ENCODE measurements at places on chromosomes 12 and 14. TPM values are rescaled to one million over a fixed set of nuclear protein-coding genes. Genes with fewer than 3 reads are reported as not detected.

GRCh38 chr12:121781484-121781997, 11.9 kb downstream of the RHOF start:
- no peak for DNase-seq

GRCh38 chr14:30180219-30180618, 252.6 kb upstream of the PRKD1 start:
- DNase-seq: no peak

DNA sequence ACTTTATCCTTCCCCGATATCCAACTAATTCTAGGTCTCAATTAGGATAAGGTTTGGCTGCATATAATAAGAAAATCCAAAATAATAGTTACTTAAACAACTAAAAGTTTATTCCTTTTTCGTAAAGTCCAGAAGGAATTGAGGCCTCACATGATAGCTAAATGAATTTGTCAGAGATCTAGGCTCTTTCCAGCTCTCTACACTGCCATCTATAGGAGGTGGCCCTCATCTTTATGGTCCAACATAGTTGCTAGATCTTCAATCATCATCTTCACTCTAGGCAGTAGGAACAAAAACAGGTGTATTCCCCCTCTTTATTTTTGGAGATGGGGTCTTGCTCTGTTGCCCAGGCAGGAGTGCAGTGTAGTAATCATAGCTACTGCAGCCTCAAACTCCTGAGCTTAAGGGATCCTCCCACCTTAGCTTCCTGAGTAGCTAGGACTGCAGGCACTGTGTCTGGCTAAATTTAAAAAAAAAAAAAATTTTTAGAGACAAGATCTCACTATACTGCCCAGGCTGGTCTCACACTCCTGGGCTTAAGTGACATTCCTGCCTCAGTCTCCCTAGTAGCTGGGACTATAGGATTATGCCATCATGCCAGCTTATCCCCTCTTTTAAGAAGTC, 46.5 kb upstream of the SAV1 start:
- peak; percentile 39 for DNase-seq

GRCh38 chr12:42912367-42912766, 322.8 kb upstream of the PRICKLE1 start:
- DNase-seq: no peak

GRCh38 chr14:103448097-103448496, 62.9 kb downstream of the MARK3 start:
- DNase-seq: no peak

Gene ABCD2
- 0.16 TPM for total RNA-seq

DNA sequence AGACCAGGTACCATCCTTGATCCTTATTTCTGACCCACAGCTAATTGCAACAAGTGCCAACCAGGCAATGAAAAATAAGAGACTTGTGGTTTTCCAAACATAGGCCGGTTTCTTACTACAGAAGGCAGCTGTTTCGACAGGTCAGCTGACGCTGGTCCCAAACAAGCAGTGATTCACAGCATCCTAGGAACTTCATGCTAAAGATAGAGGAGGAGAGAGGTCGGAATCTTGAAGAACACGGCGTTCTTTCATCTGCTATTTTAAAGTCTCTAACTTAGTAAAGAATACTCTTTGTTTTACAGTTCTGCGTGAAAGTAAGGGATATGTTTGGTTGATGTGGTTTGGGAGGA, 28.1 kb upstream of the ADGRD1 start:
- no peak for DNase-seq

- peak; percentile 83 for DNase-seq
Observed at GRCh38 chr14:91149462-91149861, 35.6 kb downstream of the DGLUCY start.

GRCh38 chr14:74509587-74510222, 16.1 kb downstream of the ISCA2 start:
- DNase-seq: no peak

DNA sequence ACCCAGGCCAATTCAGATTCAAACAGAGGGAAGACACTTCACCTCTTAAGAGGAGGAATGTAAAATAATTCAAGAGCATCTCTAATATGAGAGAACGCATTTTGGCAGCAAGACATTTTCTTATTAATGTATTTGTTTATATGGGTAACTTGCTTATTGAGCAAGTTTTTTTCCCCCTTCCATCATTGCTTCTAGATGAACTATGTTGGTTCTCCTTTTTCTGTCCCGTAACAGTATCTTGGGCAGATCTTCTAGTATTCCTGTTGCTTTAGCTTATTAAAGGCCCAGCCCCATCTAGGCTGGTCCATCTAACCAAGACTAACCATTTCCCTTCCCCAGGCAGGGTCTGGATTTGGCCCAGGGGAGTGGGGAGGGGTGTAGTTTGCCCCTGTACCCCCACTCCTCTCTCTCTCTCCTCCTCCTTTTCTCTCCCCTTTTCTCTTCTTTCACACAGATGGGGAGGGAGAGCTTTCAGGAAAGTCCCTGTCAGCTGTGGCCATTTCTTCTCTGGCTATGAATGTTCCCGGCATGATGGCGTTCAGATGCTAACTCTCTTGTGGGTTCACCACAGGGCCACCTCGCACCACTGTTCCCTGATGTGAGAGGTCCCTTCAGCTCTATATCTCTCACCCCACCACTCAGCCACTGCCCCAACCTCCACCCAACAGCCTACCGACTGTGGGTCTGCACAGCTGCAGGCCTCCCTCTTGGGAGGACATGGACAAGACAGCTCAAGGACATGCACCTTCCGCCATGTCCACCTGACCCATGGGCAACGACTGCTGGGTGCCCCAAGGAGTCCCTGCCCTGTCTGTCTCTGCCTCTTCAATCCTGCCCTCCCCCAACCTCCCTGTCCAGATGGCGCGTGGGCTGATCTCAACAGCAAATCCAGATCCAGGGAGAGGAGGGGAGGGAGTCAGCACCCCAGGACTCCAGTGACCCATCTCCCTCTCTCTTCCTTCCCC, 15.8 kb upstream of the RPS6KL1 start:
- DNase-seq: no peak

Gene AQP5
- total RNA-seq: 1.2 TPM

DNA sequence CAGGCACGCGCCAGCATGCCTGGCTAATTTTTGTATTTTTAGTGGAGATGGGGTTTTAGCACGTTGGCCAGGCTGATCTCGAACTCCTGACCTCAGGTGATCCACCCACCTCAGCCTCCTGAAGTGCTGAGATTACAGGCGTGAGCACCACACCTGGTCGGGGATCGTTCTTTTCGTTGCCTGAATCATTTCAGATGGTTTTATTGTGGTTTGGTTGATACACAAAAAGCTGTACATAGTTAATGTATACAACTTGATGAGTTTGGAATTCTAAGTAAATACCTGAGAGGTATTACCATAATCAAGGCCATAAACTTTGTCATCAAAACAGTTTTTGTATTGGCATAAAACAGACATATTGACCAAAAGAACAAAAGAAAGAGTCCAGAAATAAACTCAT, 63.3 kb downstream of the RIC8B start:
- DNase-seq: no peak

DNA sequence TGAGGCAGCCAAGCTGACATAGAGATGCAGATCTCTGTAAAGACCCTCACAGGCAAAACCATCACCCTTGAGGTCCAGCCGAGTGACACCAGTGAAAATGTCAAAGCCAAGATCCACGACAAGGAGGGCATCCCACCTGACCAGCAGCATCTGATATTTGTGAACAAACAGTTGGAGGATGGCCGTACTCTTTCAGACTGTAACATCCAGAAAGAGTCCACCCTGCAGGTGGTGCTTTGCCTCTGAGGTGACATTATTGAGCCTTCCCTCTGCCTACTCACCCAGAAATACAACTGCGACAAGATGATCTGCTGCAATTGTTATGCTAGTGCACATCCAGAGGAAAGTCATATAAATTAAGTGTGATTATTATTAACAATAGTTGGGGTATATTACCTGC, 15.1 kb upstream of the SUPT16H start:
- no peak for DNase-seq

Gene C12orf50
- 0.40 TPM for total RNA-seq

- DNase-seq: no peak
Observed at GRCh38 chr12:15636060-15636890, 152.9 kb downstream of the EPS8 start.

DNA sequence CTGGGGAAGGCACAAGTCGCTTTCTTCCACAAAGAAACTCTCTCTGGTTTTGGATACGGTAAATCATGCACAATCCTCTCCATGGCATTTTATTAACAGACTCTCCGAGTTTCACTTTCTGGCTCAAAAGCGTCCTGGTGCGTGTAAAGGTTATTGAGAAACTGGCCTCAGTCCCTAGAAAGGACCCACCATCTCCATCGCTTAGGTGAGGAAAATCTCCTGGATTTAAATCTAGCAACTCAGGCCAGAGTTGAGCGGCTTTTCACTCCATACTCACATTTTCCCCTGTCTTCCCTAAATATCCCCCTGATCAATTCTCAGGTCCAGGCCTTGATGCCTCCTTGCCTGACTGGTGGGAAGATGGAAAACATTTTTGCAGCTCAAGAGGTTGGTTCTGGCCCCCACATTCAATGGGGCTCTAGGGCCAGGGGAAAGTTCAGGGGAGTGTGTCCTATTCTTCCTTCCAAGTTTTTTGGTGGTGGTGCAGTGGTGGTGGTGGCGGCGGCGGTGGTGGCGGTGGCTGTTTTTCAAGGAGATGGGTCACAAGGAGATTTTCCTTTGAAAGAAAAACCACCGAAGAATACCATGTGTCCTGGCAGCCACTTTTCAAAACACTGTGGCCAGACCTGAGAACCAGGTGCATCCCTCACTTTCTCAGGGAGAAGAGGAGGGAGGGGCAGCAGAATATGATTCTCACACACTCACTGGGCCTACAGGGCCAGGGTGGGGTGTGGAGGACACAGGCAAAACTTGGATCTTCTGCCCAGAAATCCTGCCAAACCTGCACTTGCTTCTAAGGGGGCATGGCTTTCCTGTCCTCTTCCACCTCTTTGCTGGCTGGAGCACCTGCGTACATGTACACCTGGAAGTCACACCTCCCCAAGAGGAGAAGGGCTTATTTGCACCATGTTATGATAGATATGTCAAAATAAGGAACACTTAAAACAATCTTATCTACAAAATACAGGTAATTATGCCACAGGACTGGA, 46.7 kb upstream of the PNMA1 start:
- no peak for DNase-seq

Gene STXBP6
- 48.8 TPM for total RNA-seq

DNA sequence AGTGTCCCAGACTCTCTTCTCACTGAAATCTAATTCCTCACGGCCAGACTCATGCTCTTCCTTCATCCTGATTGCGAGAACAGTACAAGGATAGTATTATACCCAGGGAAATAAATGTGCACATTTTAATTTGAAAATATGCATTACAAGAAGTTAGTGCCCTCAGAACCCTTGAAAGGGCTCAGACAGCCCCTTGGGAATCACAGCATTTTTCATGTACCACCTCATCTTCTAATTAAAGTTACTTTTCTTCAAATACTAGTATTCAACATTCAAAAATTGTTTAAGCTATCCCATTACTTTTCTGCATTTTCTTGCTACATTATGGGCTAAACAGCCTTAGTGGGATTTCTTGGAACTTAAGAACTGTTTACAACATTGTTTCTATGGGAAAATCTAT, 1.7 kb upstream of the APPL2 start:
- no peak for DNase-seq

- no peak for DNase-seq
Observed at GRCh38 chr12:115485967-115486366, 791.5 kb downstream of the MED13L start.

GRCh38 chr14:56524971-56525677, 54.5 kb upstream of the TMEM260 start:
- no peak for DNase-seq

DNA sequence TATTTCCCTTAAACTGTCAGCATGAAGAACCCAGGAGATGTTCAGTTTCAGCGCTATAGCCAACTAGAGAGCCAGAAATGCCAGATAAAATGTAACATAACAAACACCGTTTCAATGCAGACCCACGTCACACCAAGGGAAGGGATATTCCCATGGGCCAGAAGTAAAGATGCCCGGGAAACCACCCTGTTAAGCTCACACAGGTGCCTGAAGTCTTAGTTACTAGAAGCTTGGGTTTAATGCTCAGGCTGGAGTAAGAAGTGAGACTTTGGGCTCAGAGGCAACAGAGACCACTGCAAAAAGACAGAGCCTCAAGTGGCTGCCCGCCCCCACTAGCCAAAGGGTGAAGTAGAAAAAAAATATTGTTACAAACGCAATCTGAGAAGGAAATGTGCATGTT, 52.3 kb downstream of the SYNE3 start:
- DNase-seq: no peak

GRCh38 chr12:45839917-45840316, 110.4 kb downstream of the ARID2 start:
- no peak for DNase-seq

GRCh38 chr12:76318773-76319594, 29.2 kb downstream of the BBS10 start:
- DNase-seq: no peak

DNA sequence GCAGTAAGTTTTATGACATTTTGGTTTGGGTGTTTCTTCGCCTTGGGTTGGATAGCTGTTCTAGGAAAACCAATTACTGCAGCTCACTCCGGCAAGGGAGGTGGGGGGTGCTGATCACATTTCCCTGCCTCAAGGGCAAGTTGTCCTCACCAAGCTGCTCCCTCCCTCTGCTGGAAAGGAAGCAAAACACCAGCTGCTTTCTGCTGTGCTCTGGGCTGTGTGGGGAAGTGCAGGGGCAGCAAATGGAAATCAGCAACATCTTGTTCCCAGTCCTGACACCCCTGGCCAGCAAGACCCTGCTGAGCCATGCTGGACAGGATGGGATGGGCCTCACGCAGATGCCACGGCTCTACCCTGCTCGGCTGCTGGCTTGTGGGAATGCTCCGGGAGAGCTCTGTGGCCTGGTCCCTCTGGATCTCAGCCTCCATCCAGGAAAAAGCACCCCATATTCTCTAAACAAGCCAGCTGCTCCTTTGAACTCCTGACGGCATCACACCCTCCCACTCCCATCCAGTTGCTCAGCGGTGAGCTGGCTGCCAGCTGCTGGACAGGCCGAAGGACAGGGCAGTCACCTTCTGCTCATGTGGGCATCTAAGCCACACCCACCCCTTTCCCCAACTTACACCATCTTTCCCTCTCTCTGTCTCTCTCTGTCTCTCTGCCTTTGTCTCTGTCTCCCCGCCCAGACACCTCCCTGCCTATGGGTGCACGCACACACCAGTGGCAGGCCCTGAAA, 52.4 kb upstream of the EIF5 start:
- peak; percentile 79 for DNase-seq

GRCh38 chr14:38047195-38047902, 160.4 kb upstream of the SSTR1 start:
- DNase-seq: no peak

- DNase-seq: peak; percentile 60
Observed at GRCh38 chr12:12534166-12534866, 28.3 kb downstream of the DUSP16 start.

Gene KRT8
- total RNA-seq: 1,376 TPM

Gene PLEKHD1
- not detected for total RNA-seq

Gene C12orf60
- 2.3 TPM for total RNA-seq

- no peak for DNase-seq
Observed at GRCh38 chr12:78192979-78193378, 362.3 kb downstream of the NAV3 start.

Gene TIMM9
- 65.5 TPM for total RNA-seq

- no peak for DNase-seq
Observed at GRCh38 chr14:102667703-102668102, 75.3 kb downstream of the RCOR1 start.

Gene METTL3
- 44.1 TPM for total RNA-seq
